AG08395 (cell line): ENCODE measurements at places on chromosomes 16 and 17.
A peak's percentile ranks its signal among the peaks of the same experiment; 100 is the strongest.

GRCh38 chr17:57284583-57284982 is 28.3 kb downstream of the MSI2 start:
- no peak for DNase-seq

GRCh38 chr17:35566968-35567367 is 6.3 kb upstream of the SLFN14 start:
- no peak for DNase-seq

DNA sequence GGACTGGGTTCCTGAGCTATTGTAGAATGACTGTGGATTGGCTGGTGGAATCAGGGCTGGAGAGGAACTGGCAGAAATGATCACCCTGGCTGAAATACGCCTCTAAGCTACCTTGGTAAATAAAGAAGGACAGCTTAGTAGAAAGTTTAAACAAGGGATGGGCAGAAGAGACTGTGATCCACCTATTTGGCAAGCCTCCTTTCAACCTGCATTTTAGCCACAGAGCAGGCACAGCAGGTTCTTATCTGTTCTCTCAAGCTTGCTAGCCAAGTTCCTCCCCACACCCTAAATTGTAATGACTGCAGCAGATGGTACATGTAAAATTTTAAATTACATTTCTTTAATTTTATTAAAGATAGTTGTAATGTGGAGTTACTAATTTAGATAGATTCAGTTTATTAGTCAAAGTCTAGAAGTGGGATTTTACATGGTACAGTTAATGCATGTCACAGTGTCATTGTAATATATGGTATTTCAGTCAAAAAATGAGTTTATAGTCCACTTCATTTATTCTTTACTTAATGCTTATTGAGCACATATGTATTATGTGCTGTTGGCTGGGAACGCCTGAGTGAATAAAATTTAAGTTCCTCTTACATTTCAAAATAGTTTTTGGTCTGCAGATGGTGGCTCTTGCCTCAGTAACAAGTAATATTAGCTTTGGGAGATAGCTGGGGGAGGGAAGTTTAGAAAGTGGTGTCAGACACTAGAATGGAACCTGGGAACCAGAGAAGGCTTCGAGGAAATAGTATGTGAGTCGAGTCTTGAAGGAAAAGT is 11.2 kb downstream of the EPN2 start:
- DNase-seq: no peak

DNA sequence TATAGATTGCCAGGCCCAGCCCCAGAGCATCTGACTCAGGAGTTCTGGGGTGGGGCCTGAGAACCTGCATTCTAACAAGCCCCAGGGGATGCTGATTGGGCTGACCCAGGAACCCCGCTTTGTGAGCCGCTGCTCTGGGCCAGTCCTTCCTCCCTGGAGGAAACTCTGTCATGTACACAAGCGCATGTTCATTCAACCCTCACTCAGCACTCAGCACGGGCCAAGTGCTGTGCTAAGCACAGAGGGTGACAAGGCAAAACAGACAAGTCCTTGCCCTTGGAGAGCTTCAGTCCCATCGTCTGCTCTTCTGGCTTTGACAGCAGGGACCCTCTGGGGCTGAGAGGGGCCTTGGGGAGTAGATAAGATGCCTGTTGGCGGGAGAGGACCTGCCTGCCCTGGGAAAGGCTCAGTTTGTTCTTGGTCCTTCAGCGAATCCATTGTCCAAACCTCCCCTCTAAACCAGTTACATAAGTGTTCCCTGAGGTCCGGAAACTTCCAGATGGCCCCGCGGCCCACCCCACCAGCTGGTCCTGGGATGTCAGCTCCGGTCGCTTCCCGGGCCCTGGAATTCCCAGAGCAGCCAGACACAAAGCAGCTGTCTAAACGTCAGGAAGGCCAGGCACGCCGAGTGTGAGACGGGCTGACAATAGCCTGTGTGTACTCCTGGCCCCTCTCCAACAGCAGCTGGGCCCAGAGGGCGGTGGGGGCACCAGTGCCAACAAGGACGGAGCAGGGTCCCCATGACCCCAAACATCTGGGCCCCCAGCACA is 88.8 kb downstream of the ZDHHC7 start:
- peak; percentile 31 for DNase-seq

- no peak for DNase-seq
Observed at GRCh38 chr17:21372256-21372954, 3.8 kb upstream of the KCNJ12 start.

DNA sequence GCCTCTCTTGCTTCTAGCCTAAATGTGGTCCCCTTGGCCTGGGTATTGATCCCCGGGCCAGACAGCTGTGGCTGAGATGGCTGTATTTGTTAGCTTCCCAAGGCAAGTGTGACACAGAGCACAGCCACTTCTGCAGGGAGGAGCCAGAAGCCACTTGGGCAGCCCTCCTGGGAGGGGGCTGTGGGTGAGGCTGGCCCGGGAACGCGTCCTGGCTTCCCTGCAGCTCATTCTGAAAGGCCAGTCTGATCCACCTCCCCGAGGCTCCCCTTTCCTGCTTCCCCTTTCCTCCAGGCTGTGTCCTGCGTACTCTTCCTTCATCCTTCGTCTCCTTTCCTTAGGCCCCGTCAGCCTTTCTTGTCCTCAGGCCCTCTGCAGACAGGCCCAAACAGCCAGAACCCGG is 8.0 kb downstream of the SERPINF2 start:
- DNase-seq: no peak

- DNase-seq: no peak
Observed at GRCh38 chr16:85077039-85077438, 35.2 kb downstream of the CIBAR2 start.

DNA sequence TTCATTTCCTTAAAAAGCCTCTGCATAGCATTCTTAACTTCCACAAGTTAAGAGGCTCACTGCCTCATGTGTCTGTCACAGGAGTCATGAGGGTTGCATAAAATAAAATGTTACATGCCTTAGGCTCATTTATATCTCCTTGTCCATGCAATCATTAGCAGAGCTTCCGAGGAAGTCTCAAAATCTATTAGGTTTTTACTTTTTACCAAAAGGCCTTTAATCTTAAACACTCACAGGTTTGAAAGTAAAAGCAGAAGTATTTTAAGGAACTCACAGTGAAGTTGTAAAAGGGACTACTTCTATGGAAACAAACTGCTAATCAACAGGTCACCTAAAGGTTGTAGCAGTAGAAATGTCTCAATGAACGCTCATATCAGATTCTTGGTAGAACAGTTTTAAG is 5.2 kb upstream of the ATP6V0A1 start:
- DNase-seq: no peak

- no peak for DNase-seq
Observed at GRCh38 chr16:57016301-57016700, 26.9 kb downstream of the NLRC5 start.

DNA sequence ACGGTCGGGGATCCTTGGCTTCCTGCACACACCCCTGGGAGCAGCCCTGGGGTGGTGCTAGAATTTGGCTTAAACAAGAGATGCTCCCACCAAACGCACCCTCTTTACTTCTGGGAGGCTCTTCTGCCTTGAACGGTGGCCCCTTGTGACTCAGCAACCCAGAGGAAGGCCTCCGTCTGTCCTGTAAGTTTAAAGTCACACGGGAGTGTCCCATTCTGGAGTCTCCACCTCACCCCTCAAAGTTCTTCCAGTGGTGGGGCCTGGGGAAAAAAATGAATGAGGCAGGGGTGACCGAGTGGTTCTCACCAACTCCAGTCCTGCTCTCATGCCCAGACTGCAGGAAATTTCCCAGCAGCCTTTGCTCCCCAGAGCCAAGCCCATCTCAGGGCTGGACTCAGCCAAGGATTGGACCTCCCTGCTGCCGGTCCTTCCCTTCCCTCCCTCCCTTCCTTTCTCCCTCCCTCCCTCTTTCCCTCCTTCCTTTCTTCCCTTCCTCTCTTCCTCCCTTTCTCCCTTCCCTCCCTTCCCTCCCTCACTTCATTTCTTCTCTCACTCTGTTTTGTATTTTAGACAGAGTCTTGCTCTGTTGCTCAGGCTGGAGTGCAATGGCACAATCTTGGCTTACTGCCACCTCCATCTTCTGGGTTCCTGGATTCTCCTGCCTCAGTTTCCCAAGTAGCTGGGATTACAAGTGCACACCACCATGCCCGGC is 11.4 kb downstream of the ITGAD start:
- peak; percentile 41 for DNase-seq

DNA sequence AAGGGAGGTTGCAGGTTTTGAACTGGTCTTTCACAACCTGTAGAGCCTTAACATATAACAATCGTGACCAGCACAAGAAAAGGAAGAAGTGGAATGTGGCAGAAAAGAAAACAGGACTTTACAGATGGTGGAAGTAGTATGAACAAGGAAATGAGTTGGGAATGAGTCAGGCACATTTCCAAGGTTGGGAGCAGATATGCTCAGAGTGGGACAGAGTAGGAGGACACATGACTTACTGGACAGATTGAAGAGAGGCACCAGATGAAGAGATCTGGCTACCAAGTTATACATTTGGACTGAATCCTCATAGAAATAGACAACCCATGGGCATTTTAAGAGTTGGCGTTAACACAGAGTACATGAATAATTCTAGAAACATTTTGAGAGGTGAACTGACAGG is 95.3 kb downstream of the ZNF18 start:
- DNase-seq: no peak

DNA sequence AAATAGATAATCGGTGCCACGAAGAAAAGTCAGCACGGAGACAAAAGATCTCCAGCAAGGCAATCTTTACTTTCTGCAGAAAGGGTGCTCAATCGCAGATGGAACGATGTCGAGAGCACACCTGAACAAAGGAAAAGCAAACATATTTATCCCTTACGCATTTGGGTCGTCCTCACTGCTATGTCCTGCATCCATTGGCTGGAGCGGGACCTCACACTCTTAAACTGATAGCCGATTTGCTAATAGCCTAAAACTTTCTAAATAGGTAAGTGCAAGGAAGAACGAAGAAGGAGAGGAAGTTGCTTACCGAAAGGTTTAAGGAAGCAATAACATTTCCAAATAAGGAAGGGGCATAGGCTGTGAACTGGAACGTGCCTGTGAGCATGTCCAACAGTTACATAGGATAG is 1.2 kb upstream of the AKAP10 start:
- DNase-seq: no peak

- peak; percentile 62 for DNase-seq
Observed at GRCh38 chr17:57523926-57524632, 221.0 kb downstream of the CCDC182 start.

- no peak for DNase-seq
Observed at GRCh38 chr17:61349350-61349749, 50.3 kb upstream of the TBX2 start.
